Cardiac muscle cell (in vitro differentiated cells and primary cell): ENCODE measurements at places on chromosomes 7 and 10. TPM values are rescaled to one million over a fixed set of nuclear protein-coding genes. Genes with fewer than 3 reads are reported as not detected.

ASIC3 gene
- 5.2 and 6.8 TPM in 2 replicates for polyA plus RNA-seq

FAM25A gene
- polyA plus RNA-seq: not detected in 2 replicates

SKAP2 gene
- 1.2 and 2.8 TPM in 2 replicates for polyA plus RNA-seq

PRLHR gene
- not detected in 2 replicates for polyA plus RNA-seq

SMKR1 gene
- 0.32 and 3.6 TPM in 2 replicates for polyA plus RNA-seq

OR13A1 gene
- polyA plus RNA-seq: 0.38 TPM in 1 of 2 replicates, not detected in the other

THSD7A gene
- polyA plus RNA-seq: 1.5 and 1.8 TPM in 2 replicates

ADAM12 gene
- 0.51 and 1.1 TPM in 2 replicates for polyA plus RNA-seq

GRM3 gene
- 0.75 and 0.78 TPM in 2 replicates for polyA plus RNA-seq

SPAG6 gene
- 0.66 TPM in 1 of 2 replicates, not detected in the other for polyA plus RNA-seq

ZWINT gene
- polyA plus RNA-seq: 51.1 and 60.6 TPM in 2 replicates

BTRC gene
- polyA plus RNA-seq: 21.7 and 22.3 TPM in 2 replicates

AKR1C8 gene
- polyA plus RNA-seq: not detected in 2 replicates

EN2 gene
- polyA plus RNA-seq: not detected in 2 replicates

TMEM196 gene
- not detected in 2 replicates for polyA plus RNA-seq

FAM25G gene
- polyA plus RNA-seq: not detected in 2 replicates

NAT16 gene
- polyA plus RNA-seq: not detected in 2 replicates

ABCB1 gene
- 0.70 TPM in 1 of 2 replicates, not detected in the other for polyA plus RNA-seq

DTX2 gene
- 17.0 and 21.2 TPM in 2 replicates for polyA plus RNA-seq

CDHR3 gene
- polyA plus RNA-seq: 8.4 and 9.3 TPM in 2 replicates

CYP17A1 gene
- not detected in 2 replicates for polyA plus RNA-seq

RNF32 gene
- 0.96 and 2.3 TPM in 2 replicates for polyA plus RNA-seq

CCDC186 gene
- polyA plus RNA-seq: 10.8 and 14.8 TPM in 2 replicates

SH3PXD2A gene
- 32.2 and 48.1 TPM in 2 replicates for polyA plus RNA-seq

CHRM2 gene
- 25.3 and 37.5 TPM in 2 replicates for polyA plus RNA-seq

LRRD1 gene
- polyA plus RNA-seq: 0.20 TPM in 1 of 2 replicates, not detected in the other

MSS51 gene
- 2.1 and 3.5 TPM in 2 replicates for polyA plus RNA-seq

GDF2 gene
- polyA plus RNA-seq: 2.6 and 4.4 TPM in 2 replicates

SCART1 gene
- polyA plus RNA-seq: 0.89 and 1.8 TPM in 2 replicates
